GF-D8 (cell line): ENCODE measurements at places on chromosomes 1 and 21.

DNA sequence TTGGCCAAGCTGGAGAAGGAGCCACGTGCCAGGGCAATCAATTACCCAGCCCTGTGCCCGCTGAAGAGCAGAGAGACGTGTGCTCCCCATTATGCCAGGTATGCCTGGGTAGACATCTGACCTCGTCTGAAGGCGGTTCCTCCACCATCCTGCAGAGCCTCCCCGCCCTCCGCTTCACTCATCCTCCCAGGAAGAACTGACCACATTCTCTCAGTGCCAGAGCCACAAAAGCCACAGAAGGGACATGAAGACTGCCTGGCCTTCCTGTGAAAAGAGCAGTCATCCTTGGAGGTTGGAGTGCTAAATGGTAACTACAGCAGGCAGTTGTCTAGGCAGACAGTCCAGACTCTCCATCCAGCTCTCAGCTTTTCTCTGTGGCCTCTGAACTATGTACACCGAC, 12.0 kb downstream of the SYT2 start:
- DNase-seq = peak; percentile 33

DNA sequence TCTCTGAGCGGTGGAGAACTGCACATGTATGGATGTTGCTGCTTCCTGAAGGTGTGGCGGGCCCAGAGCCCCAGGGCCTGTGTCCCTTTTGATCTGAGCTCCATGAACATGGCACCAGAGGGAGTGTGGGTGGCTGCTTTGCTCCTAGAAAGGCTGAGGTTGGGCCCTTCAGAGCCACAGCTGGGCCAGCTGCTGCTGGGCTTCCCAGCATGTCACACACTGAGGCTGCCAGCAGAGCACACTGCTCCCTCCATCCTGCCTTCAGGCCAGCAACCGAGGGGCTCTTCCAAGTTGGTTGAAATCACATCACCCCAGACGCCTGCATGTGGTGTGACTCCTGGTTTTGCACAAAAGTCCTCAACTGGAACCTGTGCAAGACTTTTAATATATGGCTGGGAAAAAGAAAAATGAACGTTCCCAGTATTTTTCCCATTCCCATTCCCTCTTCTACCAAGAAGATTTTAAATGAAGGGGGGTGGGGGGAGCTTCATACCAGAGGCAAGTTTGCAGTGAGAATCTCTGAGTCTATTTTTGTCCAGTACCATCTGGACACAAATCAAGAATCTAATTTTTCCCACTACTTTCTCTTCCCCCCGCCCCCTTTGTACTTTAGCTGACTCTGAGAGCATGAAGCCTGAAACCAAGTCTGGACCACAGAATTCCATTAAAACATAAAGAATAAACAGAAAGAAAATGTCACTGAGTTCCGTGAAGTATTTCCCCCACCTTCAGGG, 26.2 kb upstream of the NGF start:
- DNase-seq = no peak

GRCh38 chr1:43885279-43885801, 48.3 kb upstream of the ARTN start:
- no peak for DNase-seq

DNA sequence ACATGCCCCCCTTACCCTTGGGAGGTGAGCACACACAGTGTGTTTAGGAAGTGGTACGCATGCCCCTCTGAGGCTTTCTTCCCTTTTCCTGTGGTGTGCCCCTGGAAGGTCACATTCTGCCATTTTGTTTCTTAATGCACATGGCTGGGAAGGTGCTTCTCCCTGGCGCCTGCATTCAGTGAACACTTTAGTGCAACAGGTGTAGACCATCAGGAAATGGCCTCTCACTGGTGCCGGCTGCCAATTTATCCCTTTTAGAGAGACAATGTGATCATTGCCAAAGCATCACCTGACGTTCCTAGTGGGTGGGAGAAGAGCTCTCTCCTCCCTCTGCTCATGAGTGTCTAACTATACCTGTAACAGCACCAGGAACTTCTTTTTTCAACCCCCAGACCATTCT, 51.8 kb upstream of the PDE9A start:
- DNase-seq = no peak

DNA sequence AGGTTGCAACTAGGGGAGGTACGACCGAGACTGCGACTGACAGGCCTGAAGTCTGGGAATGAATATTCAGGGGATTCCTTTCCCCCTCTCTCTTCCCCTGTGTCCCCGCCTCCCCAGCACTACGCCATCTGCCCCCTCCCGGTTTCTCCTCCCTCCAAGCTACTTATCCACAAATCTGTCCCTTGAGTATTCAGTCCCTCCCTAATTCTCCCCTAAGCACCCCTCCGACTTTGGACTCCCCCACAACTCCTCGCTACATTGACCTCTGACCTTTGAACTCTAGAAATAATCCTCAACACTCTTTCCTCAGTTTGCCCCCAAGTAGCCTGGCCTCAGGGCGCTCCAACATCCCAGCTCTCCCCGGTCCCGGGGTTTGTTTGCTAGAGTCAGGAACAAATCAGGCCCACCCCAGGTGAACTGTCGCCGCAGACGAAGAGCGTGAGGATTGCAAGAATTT, 393 bp downstream of the LYSMD1 start:
- DNase-seq = no peak

DNA sequence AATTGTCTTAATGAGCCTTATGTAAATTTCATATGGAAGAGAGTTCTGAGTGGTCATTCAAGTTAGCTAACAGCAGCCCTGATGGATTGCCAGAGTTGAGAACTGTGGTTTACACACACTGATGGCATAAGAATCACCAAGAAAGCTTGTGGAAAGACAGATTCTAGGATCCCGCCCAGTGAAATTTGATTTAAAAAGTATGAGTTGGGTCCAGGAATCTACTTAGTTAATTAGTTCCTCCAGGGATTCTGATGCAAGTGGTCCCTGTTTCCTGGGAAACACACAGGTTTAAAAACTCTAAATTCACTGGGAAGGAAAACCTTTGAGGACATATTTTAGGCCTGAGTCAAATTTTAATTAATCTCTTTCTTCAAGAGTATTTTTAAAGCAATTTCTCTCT, 144.3 kb downstream of the NTPCR start:
- no peak for DNase-seq

DNA sequence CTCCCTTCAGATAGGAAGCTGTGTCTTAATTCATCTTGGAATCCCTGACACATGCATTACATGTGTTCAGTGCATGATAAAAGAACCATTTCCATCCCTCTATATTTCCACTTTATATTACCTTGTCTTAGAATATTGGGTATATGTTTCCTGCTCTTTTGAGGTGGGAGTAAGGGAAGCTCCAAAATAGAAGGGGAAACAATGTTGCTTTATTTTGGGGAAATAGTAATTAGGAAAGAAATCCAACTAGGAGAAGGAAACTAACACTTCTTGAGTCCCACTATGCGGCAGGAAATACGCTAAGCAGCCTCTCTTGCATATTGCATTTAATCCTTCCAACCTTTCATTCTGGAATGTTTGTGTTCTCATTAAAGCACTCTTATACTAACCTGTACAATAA, 89.4 kb upstream of the VAV3 start:
- DNase-seq = no peak

- no peak for DNase-seq
Observed at GRCh38 chr1:2091611-2092604, 41.7 kb downstream of the PRKCZ start.

- DNase-seq = no peak
Observed at GRCh38 chr1:51114137-51114536, 12.1 kb downstream of the C1orf185 start.

- no peak for DNase-seq
Observed at GRCh38 chr1:67540025-67540732, 110.0 kb upstream of the SERBP1 start.

- no peak for DNase-seq
Observed at GRCh38 chr1:3641046-3641760, 8.7 kb downstream of the WRAP73 start.

DNA sequence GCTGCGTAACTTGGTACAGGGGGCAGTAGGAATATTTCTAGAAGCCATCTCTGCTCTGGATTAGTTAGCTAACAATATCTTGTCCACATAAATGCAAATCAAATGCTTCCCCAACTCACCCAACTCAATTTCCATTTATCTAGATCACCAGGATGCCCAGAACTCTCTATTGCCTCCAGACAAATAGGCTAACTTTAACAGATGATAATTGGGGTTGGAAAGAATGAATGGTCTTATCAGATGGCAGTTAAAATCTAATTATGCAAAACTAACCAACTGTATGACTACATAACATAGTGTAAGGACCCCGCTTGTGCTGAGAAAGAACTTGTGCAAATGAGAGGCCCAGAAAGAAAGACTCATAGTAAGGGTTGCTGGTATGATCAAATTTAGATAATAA, 1024.8 kb downstream of the PLA2G4A start:
- no peak for DNase-seq

- DNase-seq = peak; percentile 51
Observed at GRCh38 chr1:234486858-234487840, 8.2 kb upstream of the TARBP1 start.

GRCh38 chr21:15219894-15220293, 155.1 kb upstream of the NRIP1 start:
- no peak for DNase-seq

GRCh38 chr1:60562740-60563139, 489.2 kb upstream of the C1orf87 start:
- DNase-seq = no peak

- no peak for DNase-seq
Observed at GRCh38 chr1:91913018-91913417, 27.1 kb upstream of the TGFBR3 start.

- DNase-seq = no peak
Observed at GRCh38 chr1:191564275-191564674, 594.0 kb upstream of the RGS18 start.

- no peak for DNase-seq
Observed at GRCh38 chr1:226123591-226124471, 61.3 kb downstream of the H3-3A start.

- DNase-seq = no peak
Observed at GRCh38 chr1:35453031-35453430, 104.2 kb downstream of the KIAA0319L start.

GRCh38 chr21:25887166-25887565, 152.4 kb downstream of the GABPA start:
- no peak for DNase-seq

- no peak for DNase-seq
Observed at GRCh38 chr21:34938089-34938764, 110.9 kb downstream of the RUNX1 start.

DNA sequence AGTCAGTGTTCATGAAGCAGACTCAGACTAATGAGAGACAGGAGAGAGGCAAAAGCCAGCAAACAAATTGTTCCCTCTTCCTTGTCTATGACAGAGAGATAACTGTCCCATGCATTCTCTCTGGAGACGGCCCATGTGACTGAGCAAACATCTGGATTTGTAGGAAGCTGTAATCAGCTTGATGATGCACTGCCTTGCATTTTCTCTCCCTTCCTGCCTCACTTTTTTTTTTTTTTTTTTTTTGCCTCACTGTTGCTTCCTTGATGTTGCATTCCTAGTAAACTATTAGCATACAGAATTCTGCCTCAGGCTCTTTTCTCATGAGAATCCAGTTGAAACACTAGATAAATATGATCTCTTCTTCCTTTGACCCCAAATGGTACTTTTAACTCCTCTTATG, 134.5 kb downstream of the HHIPL2 start:
- DNase-seq = no peak

DNA sequence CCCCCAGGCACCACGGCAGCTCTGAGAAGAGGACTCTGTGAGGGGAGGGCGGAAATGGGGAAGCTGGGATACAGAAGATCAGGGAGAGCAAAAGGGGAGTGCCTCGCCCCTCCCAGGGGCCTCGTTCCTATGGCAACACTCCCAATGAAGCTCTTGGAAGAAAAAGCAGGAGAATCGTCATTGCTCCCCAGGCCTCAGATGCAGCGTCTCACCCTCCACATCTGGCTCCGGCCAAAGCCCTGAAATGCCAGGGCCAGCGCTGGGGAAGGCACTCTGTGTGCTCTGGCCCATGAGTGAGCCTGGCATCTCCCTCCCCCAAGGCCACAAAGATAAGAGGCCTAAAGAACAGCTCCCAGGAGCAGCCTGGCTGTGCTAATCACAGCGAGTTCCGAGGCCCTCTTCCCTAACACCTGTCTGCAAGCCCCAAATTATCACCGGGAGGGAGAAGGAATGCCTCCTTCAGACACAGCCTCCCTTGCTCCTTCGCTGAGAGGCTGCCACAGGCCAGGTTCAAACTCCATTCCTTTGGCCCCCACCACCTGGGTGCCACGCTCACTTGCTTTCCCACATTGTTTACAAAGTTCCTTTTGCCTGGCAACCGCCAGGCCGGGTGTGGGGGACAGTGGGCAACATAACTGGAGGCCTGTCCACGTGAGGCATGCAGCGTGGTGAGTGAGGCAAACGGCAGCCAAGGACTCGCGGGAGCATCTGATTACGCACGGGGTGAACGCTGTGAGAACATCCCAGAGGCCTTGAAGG, 27.8 kb downstream of the ECE1 start:
- peak; percentile 3 for DNase-seq

GRCh38 chr1:117683571-117684285, 77.9 kb downstream of the TENT5C start:
- DNase-seq = no peak

DNA sequence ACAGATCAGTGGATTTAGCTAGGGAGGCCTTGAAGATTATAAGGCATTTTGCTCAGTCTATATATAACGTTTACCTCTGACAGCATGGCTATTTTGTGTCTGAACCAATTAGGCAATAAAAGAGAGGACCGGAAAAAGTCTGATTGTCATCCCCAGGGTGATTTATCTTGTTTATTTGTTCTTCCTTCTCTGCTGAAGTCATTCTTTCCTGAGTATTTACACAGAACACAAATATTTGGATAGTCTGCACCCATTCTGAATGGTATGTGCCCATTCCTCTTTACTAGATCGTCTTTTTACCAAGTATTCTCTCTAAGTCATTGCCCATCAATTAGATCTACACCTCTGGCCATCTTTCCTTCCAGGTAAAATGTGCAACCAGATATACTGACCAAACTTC, 1602.9 kb downstream of the KCNT2 start:
- DNase-seq = no peak

DNA sequence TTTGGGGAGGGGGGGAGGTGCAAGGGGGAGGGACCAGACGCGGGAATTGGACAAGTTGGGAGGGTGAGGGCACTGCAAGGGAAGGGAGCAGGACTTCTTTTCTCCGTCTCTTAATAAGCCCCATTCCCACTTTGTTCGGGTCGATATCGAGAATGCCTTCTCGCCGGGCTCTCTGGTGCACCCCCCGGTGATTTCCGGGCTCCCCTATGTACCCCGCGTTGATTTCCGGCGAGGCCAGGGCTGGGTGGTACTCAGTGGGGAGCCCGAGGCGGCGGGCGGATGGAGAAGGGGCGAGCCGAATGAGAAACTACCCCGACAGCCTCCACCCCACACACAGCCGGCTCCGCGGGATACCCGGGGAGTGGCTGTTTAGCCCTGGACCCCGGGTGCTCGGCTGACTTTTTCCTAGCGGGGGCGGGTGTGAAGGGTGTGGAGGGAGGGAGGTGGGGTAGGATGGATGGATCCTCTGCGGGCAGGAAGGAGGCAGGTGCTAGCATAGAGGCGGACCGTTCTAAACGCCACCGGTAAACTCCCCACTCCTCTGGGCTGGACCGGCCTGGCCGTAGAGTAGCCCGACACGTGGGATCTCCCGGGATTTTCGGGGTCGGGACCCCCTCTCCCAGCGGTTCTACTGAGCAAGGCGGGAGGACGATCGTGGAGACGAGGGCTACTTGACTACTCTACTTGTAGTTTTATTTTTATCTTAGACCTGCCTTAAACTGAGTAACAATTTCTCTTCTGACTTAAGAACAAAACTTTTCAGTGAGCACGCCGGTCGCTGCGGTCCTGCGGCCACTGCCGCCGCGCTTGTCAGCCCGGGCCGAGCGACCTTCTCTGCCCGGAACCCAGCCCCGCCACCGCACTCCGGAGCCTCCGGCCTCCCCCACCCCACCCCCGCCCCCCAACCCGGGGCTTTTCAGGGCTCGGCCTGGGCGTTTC, 1.0 kb downstream of the RNF220 start:
- no peak for DNase-seq

- DNase-seq = no peak
Observed at GRCh38 chr1:56755911-56756310, 63.3 kb downstream of the FYB2 start.
